ENCODE measurements at places on chromosomes 4 and X.

DNA sequence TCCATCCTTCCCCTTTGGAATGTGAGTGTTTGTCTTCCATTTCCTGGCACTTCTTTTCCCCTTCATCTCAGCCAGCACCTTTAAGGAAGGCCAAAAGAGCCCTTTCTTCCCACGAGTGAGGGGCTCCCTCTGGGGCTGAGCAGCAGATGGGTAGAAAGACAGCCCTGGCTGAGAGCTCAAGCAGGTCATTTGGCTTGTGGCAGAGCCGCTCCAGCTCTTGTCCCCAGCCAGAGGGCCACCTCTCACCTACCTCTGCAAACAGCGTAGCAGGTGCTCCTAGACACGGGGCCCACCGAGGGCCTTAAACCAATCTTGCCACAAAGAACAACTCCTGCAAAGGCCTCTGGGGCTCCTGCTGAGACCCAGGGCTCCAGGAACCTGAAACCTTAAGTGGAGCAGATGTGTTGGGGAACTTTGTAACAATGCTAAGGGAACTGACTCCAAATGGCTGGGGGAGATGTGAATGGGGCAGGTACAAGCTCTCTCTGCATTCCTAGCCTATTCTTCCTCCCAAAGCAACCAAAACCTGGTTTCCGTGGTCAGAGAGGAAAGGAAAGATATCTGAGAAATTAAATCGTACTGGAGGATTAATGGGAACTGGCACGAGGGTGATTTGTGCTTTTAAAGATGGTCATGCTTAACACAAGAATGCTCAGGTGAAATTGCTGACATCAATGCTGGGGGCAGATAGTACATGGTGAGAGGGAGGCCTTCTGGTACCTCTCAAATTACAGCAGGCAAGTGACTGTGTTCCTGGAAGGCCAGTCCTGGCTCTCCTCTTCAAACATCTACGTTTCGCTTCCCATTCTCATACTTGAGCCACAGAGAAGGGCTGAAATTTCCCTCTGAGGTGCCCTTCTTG is 27.0 kb downstream of the TFDP3 start:
- DNase-seq = no peak

DNA sequence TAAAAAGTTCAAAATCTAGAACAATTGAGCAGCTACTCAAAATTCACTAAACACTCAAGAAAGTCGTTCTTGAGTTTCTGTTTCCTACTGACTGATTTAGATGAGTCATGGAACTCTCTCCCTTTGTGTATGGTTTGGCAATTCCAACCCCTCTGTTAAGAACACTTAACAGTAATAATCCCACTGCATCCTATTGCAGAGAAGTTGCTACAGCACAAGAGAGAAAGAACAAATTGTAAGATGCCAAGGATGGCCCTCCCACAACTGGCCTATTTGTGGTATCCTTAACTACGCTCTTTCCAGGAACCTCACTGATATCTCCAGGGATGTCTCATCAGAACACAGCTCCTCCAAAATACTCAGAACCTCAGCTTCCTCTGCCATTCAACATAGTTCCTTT is 701.8 kb upstream of the TENM3 start:
- no peak for DNase-seq

DNA sequence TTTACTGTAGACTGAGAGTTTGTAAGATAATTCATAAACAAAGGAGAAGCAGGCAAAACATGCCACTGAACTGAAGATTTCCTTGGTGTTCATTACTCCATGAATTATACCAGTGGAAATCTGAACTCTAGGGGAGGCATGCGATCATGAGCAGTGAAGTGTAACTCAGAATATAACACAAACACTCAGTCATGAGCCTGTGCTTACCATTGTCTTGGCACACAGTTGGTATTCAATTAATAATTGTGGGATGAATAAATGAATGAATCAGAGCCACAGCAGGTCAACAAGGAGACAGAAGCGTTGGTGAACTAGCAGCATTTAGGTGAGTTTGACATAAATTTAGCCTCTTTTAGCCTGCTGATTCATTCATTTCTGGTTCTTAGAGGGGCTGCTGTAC is 263.5 kb upstream of the DKK2 start:
- no peak for DNase-seq

DNA sequence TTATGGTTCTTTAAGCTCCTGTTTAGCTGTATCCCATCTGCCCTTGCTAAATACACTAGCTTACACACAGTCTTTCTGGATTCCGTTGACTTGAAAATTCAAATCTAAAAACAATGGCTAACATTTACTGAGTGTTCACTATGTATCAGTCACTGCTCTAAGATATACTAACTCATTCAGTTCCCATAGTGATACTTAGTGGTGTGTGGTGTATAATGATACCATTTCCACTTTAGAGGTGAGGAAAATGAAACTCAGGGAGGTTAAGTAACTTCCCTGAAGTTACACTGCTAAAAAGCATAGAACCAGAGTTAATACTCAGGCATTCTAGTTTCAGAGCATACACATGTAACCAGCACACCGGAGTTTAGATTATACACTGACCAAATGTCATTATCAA is 762.0 kb downstream of the GRID2 start:
- DNase-seq = no peak

DNA sequence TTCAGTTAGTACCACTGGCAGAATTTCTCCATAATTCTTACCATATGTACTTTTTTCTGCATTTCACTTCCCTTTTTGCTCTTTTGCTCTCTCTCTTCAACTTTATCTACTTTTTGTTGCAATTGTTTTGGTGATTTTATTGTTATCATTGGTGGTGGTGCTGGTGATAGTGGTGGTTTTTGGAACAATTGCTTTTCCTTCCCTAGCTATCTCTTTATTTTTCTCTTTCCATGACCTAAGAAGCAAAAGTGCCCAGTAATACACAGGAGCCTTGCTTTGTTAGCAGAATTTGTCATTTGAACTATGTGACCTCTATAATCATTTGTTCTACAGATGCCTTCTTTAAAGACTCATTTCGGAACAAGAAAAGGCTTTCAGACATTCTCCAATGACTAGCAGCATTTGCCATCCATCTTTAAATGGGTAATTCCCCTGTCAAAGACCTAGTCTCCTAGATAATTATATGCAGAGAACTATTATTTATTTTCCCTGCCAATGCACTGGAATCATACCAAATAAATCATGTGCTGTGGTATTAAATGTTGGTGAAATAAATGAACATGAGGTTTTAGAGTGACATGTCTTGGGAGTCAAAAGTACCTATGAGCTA is 154.5 kb downstream of the GASK1B start:
- DNase-seq = no peak

DNA sequence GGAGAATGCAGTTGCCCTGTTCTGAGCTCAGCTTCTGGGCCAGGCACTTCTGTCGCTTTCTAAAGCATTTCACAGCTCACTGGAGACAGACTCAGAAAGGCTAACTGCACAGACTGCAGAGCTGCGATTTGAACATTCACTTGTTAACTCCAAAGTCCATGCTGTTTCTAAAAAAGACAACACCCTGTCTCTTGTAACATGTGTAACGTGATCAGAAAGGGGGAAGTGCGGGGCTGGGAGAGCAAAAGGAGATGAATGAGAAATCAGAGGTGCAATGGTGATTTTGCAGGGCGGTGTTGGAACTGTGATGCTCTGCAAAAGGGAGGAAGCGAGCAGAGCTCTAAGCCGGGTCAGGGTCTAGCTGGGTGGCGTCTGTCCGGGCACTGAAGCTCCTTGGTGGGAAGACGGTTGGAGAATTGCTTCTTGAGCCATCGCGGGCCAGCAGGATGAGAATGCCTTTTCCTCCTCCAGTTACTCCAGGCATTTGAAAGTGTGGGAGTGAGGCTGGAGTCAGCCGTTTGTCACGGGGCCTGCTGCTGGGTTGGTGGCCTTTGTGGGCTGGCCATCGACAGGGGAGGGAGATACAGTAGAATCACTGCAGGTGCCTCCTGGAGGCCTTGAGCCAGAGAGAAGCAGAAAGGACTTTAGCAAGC is 20.3 kb downstream of the TBC1D14 start:
- no peak for DNase-seq

GRCh38 chr4:182141061-182141460 is 102.1 kb upstream of the TENM3 start:
- DNase-seq = no peak

GRCh38 chr4:113071805-113072204 is 22.4 kb downstream of the ANK2 start:
- no peak for DNase-seq

DNA sequence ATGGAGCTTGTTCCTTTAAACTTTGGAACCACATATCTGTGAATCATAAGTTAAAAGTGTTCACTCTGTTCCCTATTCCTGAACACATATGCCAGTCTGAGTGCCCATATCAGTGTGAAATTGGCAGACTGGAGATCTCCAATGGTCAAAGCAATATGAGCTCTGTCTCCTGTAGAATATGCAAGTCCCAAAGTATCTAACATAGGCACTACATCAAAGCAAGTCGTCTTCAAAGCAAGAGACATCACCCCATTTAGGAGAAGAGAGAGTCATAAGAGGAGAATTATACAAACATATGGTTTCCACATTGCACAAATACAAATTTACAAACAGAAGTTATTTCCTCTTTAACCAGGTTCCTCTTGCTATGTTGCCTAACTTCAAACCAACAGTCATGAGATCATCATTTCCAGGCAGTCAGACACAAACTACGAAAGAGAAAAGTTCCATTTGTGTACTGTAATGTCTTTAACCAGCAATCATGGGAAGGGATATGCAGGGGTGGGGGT is 9.9 kb upstream of the GK start:
- DNase-seq = no peak

- no peak for DNase-seq
Measured at GRCh38 chr4:119627267-119628255, 1.0 kb downstream of the PDE5A start.

GRCh38 chr4:169098532-169098931 is 88.5 kb upstream of the CBR4 start:
- no peak for DNase-seq

GRCh38 chr4:8919651-8920288 is 48.1 kb upstream of the HMX1 start:
- peak; percentile 38 for DNase-seq

GRCh38 chr4:15847746-15848145 is 69.6 kb downstream of the CD38 start:
- no peak for DNase-seq

Measured in right atrium auricular region (tissue), 2 donors.